KBM-7 (cell line): ENCODE measurements at places on chromosomes 12 and 14.

- DNase-seq: no peak
Measured at GRCh38 chr12:87427770-87428169, 601.4 kb downstream of the C12orf50 start.

- DNase-seq: no peak
Measured at GRCh38 chr12:58425481-58426392, 484.4 kb downstream of the ATP23 start.

- no peak for DNase-seq
Measured at GRCh38 chr14:39185256-39186049, 10.4 kb downstream of the PNN start.

GRCh38 chr12:10732549-10732948, 9.4 kb upstream of the YBX3 start:
- no peak for DNase-seq

DNA sequence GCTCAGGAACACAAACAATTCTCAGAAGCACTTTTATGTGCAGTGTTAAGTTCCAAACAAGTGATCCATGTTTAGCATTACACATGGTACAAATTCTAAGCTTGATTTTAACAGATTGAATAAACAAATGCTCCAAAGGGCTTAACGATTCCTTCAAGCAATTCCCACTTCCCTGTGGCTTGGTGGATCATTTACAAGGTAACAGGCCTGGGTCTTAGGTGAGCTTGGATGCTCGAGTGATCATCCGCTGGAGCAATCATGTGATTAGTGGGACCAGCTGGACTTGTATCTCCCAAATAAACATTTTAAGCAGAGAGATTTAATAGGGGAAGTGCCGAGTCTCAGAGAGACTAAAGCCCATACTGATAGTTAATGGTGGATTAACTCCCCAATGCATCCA, 70.7 kb downstream of the CALM1 start:
- no peak for DNase-seq

- peak; percentile 94 for DNase-seq
Measured at GRCh38 chr14:77641534-77642341, 25.3 kb upstream of the SPTLC2 start.
